ENCODE measurements at places on chromosomes 11 and 22.

GRCh38 chr11:17914957-17915356 is 97.9 kb downstream of the SERGEF start:
- DNase-seq: no peak

DNA sequence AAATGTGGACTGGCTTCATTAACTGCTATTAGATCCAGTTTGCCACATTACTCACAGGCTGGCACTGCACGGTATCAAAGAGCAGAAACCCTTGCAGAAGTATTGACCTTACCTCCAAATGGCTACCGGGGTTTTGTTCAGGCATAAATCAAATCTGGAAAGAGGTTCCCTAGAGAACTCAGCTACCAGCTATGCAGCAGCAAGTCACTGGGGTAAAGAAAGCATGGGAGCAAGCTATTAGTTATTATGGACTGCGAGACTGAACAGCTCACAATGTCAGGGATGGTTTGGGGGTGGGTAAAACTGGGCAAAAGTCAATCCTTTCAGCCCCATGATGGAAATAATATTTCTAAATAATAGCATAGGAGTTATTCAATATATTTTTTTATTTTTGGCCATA is 128.1 kb downstream of the FANCF start:
- DNase-seq: no peak

DNA sequence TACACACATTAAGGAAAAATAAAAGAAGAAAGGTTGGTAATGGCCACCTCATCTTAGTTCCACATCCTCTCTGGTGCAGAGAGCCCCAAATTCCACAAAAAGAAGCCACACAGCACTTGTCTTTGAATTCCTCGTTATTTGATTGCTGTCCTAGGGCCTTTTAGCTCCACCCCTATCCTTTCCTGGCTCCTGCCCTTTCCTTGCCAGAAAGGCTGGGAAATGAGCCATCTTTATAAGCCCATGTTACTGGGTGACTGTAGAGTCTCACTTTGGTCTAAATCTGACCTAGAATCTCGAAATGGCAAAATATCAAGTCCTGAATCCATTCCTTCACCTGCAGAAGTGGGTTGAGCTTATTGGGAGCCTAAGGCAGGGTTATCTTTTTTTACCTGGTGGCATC is 4.3 kb upstream of the TMEM132A start:
- DNase-seq: no peak

GRCh38 chr11:13878077-13878476 is 84.4 kb upstream of the SPON1 start:
- DNase-seq: no peak

- DNase-seq: no peak
Measured at GRCh38 chr11:122241566-122241965, 125.6 kb upstream of the BLID start.

DNA sequence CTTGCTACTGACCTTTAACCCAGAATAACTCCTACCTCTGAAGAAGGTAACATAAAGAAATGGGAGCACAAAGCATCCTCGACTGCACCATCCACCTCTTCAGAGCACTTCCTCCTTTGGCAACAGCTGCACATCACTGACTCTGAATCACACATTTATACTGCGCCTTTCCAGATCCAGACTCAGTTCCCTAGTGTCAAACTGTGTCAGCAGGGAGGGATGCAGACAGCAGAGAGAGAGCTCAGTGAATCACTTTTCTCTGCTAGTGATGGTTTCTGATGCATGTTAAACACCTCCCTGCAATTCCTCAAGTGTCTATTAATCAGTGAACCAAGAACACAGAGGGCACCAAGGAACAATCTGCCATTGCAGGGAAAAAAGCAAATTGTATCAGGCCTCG is 118.9 kb downstream of the PLEKHA7 start:
- no peak for DNase-seq

DNA sequence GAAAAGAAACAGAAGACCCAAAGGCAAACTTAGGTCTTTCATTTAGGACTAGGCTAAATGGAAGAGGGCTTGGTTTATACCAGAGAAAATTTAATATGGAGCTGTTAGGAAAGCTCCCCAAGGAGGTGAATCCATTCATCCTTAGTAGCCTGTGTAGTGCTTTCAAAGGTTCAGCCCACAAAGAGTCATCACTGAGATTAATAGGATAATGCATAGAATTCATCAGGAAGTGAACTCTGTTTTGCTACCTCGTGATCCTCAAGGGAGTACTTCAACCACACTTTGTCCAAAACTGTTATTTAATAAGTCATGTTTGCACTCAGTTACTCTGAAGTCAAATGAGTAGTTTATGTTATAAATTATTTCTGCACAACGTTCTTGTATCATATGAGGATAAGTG is 43.3 kb upstream of the MMP7 start:
- no peak for DNase-seq

- no peak for DNase-seq
Measured at GRCh38 chr11:124113890-124114289, 1.4 kb upstream of the VWA5A start.

GRCh38 chr11:3632070-3632660 is 9.6 kb downstream of the ART5 start:
- no peak for DNase-seq

DNA sequence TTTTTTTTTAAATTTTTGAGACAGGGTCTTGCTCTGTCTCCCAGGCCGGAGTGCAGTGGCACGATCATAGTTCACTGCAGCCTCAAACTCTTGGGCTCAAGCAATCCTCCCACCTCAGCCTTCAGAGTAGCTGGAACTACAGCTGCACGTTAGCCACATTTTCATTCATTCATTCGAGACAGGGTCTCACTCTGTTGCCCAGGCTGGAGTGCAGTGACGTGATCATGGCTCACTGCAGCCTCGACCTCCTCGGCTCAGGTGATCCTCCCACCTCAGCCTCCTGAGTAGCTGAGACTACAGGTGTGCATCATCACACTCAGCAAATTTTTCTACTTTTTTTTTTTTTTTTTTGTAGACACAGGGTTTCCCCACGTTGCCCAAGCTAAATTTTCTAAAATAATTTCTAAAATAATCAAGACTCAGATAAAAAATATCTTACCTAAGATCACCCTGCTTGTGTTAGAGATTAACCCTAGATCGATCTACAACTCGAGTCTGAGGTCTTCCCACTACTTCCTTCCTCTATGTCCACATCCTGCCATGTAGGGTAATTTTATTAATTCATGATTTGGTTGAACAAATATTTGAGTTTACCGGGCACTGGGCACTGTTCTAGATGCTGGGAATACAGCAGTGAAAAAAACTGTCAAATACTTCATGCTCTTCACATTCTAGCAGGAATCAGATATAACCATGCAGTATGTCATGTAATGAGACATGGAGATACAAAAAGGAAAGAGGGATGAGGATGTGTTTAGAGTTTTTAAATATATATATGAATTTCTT is 15.1 kb downstream of the EIF4G2 start:
- no peak for DNase-seq

- no peak for DNase-seq
Measured at GRCh38 chr22:23381661-23382427, 198.2 kb downstream of the IGLL1 start.

DNA sequence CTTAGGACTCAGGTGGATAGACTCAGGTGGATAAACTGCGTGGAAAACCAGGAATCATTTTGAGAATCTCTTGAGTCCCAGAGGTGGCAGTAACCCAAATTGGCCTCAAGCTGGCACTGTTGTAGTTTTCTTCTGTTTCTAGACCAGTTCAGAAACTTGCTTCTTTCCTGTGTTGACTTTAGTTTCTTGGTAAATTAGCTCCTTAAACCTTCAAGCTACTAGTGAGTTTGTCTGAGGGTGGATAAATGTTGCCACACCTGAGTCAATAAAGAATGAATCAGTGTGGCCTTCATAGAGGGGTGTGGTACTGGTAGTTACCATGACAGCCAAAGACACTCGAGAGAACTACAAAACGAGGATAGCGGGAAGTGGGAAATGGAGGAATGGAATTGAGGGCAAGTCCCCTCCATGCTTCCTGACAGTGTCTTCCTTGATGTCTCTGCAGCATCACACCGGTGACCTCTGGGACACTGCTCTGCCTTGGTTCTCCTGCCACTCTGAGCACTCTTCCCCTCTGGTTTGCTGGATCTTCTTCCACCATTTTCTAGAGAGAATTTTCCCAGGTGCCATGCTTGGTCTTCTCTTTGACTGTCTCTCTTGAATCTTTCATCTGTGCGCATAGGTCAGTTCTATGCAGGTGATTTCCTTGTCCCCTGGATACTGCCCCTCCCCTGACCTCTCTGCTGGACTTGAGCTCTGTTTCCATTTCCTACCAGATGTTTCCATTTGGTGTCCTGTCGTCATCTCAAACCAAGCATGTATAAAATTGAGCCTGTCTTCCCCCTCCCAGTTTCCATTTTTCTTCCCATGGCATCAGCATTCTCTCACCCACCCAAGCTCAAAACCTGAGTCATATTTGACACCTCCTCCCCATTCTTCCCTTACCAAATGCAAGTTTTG is 7.2 kb downstream of the POLD4 start:
- DNase-seq: no peak

GRCh38 chr11:57251491-57252104 is 14.5 kb upstream of the APLNR start:
- peak; percentile 1 for DNase-seq

DNA sequence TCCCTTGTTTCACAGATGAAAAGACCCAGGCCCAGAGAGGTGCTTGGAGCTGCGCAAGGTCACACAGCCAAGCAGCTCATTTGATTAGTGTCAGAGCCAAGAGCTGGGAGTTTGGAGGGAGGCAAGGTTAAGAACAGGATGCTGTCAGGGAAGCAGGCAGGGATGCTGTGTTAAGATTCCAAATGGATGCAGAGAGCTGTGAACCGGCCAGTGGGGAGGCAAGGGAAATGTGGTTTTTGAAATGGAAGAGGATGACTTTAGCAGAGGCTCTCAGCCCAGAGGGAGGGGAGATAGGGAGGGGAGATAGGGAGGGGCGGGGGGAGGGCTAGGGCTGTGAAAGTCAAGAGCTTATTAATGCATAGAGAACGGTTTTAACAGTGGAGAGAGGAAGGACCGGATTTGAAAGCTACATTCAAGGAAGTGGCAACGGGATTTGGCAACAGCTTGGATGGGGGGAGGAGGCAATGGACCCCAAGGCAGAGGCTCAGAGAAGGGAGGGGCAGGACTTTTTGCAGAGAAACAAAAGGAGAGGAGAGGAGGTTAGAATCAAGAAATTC is 13.0 kb downstream of the RTN4RL2 start:
- no peak for DNase-seq

DNA sequence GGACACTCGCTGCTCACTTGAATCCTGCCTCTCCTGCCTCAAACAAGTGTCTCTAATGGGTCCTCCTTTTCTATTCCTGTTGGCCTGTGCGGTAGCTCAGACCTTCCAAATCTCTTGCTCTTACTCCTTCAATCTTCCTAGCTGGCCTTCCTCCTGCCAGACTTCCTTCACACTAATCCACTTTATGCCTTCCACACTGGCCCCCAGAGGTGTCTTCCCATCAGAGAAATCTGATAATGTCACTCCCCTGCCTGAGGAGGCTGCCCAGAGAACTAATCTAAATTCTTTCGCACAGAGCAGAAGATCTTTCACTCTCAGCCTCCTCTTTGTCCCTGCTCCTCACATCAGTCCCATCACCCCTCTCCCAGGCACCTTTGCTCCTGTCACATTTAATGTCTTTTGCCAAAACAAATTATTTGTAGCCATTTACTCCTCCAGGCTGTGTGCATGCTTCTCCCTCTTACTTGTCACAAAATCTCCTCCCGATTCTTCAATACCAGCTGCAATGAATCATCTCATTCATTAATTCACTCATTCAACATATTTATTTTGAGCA is 175.7 kb downstream of the MAML2 start:
- no peak for DNase-seq

GRCh38 chr22:42966497-42966896 is 48.5 kb downstream of the PACSIN2 start:
- DNase-seq: no peak

- DNase-seq: no peak
Measured at GRCh38 chr11:68942095-68942620, 38.5 kb downstream of the IGHMBP2 start.

GRCh38 chr22:46532416-46532815 is 5.0 kb downstream of the CELSR1 start:
- DNase-seq: no peak

DNA sequence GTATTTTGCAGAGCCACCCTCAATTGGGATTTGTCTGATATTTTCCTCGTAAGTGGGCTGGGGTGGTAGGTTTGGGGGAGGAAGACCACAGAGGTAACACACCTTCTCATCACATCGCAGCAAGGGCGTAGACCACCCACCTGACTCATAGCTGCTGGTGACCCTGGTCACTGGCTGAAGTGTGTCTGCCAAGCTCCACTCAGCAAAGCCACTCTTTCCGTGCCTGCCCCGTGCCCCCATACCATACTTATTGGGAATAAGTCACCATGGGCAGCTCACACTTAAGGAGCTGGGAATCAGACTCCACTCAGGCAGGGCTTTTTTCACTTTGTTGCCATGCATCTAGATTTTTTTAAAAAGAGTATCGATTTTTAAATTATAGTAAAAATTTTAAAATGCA is 111.6 kb downstream of the PHF21B start:
- DNase-seq: no peak

DNA sequence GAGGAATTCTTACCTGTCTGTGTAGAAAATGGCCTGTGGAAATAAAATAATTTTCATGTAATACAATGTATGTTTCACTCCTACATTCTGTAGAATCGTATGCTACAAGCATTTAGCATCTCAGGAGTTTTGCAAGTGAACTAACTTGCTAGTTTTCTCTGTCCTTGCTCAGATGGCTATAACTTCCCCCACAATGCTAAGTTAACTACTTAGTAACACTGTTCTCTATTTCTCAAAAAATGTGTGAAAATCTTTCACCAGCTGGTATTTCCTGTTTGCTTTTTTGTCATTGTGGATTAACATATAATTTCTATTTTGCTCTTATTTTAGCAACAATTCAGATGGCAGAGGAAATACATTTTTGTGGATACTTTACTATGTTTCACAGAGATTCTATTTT is 4.4 kb downstream of the OR4S2 start:
- no peak for DNase-seq

- no peak for DNase-seq
Measured at GRCh38 chr11:18011633-18012032, 1.2 kb downstream of the SERGEF start.

DNA sequence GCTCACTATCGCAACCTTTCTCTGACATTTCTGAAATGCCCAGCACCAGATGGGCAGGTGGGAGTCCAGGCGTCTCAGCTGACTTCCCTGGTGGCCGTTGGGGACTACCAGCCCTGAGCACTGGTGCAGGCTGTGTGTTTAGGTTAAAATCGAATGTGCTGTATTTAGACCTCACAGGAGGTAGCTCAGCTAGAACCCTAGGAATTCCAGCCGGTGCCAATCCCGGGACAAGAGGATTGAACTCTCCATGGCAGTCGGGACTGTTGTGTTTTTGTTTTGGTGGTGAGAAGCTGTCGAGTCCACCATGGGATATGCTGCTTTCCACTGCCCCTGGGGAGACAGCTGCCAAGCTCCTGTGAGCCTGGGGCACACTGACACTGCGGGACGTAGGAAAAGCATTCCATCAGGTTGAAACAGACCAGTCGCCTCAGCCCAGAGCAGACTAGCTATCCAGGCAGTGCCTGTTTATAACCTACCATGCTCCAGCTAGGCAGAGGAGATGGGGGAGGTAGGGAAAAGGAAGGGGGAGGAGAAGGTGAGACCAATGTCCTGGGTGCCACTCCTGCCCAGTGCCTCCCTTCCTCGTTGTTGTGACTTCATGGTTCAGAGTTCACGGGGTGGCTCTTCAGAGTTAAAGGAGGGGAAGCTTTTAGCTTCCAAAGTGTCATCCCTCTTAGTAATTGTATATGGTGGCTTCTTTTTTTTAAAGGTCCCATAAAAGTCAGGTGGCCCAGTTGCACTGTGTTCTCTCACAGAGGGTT is 53.0 kb downstream of the MICAL2 start:
- no peak for DNase-seq

Data from NCI-H1105 (cell line).